ENCODE measurements at places on chromosomes 11 and 22.

DNA sequence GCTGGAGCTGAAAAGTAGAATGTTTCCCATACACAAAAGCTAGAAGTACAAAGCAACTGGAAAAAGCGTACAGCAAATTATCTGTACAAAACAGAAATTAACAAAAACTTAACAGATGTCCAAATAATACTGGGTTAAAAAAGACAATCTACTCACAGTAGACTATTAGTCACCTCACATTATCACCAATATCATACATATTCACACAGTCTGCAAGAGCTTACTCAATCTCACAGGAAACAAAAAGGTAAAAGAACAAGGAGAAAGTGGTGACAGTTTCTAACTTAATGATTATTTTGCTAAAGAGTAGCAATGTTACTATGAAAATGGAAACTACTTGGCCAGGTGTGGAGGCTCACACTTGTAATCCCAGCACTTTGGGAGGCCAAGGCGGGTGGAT lies 11.9 kb downstream of the CELF1 start:
- DNase-seq, result no peak

DNA sequence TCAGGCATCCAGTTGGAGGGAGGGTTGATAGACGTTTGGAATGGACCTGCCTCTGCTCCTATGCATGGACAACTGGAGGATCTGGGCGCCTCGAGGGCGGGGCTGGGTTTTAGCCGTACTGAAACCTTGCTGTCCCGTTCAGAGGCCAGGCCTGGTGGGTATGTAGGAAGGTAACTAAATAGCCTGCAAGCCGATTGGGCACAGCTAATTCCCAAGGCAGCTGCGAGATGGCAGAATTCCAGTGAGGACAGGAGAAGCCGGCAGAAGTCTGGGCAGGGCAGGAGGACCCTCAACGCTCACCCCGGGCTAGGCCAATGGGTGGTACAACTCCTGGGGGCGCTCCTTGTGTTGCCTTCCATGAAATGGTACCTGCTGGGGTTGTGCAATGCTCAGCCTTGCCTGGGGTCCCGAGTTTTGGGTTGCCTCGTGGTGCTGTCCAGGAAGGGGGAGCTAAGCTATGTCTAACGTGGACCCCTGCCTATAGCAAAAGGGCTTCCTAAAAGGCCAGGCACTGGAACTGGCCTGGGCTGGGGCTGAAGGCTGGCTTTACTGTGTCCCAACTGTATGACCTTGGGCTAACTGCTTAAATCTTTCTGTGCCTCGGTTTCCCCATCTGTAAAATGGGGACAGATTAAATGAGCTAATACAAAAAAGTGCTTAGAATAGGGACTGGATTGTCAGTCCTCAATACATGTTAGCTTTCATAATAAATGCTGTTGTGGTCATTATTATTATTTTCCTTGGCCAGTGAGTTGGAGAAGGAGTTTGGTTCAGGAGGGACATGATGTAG lies 30.1 kb upstream of the CD82 start:
- no peak for DNase-seq

- DNase-seq, result peak; percentile 84
Observed at GRCh38 chr22:17087498-17088131, 2.8 kb downstream of the IL17RA start.

DNA sequence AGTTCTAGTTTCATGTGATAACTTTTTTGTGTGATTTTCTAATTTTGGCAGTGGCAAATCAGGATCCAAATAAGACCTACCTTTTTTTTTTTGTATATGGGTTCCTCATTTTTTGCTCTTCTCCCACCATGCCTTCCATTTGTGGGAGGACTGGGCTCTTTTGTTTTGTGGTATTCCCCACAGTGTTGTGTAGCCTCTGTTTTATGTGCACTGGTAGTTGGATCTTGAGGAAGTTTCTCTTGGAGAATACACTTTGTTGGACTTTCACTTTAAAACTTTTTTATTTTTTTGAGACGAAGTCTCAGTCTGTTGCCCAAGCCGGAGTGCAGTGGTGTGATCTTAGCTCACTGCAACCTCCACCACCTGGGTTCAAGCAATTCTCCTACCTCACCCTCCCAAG lies 39.7 kb downstream of the PPP6R3 start:
- DNase-seq, result no peak

DNA sequence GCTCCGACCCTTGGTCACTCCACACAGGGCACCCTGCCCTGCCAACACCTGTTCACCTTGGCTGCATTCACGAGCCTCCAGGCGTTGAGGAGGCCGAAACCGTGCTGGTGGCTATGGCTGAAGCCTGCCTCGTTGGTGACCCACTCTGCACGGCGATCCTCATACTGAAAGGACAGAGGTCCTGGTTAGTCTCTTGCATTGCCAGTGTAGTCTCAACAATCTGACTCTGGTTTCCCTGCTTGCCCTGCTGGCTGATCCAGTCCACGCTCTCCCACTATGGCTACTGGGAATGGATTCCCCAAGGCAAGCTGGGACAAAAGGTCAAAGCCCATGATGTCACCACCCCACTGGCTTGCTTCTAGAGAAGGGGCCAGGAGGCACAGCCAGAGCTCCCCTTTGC lies 12.9 kb downstream of the PCSK7 start:
- DNase-seq, result no peak

DNA sequence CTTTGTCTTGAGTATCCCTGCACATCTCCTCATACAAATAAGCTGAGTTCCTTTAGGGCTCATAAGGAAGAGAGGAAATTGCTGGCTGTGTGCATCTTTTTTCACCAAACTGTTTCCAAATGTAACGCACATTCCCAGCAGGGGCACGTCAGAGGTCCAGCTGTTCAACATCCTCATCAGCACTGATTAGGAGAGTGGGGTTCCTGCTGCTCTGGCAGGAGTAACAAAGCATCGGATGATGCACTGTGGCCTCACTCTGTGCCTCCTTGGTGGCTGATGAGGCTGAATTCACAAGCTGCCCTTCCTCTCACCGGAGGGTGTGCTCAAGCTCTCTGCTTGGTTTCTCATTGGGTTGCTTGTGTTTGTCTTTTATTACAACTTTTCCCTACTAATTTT lies 35.5 kb upstream of the SLC25A1 start:
- DNase-seq, result peak; percentile 49

DNA sequence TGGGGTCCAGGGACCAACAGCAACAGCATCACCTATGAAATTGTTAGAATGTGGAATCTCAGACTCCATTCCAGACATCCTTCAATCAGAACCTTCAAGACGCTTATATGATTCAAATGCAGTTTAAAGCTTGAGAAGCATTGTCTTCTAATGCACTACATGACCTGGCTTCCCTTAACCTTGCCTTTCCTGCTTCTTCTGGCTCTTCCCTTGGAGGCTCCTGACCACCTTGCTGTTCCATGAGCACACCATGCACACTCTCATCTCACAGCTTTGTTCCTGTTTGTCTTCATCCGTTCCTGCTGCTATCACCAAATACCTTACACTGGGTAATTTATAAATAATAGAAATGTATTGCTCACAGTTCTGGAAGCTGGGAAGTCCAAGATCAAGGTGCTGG lies 26.1 kb downstream of the ZC3H12C start:
- DNase-seq, result no peak

GRCh38 chr22:36064358-36064757 lies 35.7 kb upstream of the RBFOX2 start:
- no peak for DNase-seq

DNA sequence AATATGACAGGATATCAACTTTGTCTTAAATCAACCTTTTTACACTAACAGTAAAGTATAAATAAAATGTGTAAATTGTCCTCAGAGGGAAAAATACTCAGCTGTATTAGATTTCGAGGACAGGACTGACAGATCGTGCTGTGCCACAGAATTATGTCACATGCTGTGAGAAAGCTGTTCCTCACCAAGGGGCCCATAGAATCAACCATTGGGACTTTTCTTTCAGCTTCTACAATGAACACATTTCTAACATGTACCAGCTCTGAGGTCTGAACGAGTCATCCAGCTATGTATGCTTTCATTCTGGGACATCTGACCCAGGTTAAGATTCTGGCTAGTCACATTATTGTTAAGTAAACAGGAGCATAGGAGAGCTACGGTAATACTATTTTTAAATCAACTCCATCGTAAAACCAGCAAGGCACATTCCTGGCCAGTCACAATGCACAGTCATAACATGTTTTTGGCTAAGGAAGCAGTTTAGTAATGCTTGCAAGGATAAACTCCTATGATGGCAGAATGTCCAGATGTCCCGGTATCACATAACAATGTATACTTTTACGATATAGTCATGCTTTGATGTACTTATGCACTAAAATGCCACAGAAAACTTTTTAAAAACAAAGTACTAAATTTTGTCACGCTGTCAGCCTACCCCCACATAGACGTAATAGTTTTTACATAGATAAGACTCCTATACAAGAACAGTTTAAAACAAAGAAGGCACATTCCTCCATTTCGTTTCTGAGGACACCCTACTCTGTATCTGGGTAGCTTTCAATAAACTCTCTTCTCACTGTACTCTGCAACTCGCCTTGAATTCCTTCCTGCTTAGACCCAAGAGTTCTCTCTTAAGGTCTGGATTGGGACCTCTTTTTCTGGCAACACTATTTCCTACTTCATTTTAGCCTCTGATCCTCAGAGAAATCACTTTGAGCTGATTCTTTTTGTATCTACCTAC lies 27.4 kb downstream of the ZNF214 start:
- DNase-seq, result peak; percentile 95

DNA sequence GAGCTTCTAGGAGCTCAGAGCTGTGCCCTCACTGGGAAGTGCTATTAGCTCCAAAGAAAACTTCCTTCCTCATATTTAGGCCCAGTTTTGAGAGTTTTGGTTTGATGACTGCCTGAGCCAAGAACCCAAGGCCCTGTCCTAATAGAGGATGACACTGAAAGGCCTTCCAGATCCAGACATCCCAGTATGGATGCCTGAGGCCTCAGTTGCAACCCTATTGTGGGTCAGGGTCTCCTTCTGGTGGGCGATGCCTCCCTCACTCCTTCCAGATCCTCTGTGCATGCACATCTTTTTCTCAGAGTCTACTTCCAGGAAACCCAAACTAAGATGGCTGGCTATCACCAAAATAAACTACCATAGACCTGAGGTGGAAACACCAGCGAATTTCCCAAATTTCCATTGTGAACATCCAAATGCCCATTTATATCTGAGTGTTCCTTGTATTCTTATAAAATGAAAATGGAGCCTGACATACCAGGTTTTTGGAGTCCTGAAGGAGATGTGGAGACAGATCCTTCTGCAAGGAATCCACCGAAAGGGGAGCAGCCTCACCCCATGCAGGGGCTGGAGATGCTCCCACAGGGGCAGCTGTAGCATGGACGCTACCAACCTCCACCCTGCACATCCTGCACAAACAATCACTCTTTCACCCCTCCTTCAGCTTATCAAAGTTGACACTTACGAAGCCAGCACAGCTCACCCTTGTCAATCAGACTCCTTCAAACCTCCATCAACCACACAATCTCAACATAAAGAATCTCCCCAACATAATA lies 61.1 kb downstream of the GGTLC2 start:
- no peak for DNase-seq

- no peak for DNase-seq
Observed at GRCh38 chr11:65539744-65540289, 14.9 kb downstream of the SCYL1 start.

GRCh38 chr11:127018683-127019279 lies 18.2 kb upstream of the KIRREL3 start:
- no peak for DNase-seq

DNA sequence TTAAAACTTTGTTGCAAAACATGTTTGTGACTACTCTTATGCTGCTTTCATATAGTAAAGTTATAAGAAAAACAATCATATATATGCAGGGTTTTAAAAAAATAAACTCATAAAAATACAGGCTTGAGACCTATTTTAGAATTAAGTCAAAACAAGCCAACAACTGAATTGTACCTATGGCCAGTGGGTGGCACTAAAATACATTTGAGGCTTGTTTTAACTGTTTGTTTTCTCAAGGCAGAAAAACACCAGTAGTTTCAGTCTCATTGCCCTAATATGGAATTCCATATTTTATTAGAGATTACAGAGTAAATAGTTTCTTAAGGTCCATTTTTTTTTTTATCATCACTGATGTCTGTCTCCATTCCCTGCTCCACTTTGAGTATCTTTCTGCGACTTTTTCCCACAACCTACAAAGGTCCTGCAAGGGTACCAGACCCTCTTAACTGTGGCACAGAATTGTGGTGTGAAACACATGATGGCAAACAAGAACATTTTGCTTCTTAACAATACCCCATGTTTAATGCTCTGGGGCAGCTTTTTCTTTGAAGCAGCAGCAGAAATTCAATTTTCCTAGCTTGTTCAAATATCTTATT lies 8.5 kb upstream of the CCDC89 start:
- peak; percentile 77 for DNase-seq

DNA sequence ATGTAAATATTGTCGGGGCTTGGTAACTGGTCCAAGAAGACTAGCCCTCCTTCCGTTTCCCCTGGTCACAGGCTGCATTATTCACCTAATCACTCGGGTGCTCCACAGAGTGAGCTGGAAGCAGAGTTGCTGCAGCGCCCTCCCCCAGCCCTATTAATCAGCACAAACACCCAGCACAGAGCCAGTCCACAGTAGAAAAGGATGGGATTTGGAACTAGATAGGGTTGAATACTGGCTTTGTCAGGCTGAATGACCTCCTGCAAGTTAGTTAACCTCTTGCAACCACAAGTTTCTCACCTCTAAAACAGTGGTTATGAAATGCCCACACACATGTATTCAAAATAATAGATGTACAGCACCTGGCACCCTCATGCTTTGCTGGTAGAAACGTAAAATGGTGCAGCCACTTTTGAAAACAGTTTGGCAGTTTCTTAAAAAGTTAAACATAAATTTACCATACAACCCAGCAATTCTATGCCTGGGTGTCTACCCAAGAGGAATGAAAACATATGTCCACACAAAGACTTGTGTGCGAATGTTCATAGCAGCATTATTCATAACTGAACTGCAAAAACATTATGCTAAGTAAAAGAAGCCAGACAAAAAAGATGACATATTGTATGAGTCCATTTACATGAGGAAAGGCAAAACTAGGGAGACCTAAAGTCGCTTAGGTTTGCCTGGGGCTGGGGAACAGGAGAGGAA lies 31.7 kb upstream of the APLP2 start:
- peak; percentile 25 for DNase-seq

DNA sequence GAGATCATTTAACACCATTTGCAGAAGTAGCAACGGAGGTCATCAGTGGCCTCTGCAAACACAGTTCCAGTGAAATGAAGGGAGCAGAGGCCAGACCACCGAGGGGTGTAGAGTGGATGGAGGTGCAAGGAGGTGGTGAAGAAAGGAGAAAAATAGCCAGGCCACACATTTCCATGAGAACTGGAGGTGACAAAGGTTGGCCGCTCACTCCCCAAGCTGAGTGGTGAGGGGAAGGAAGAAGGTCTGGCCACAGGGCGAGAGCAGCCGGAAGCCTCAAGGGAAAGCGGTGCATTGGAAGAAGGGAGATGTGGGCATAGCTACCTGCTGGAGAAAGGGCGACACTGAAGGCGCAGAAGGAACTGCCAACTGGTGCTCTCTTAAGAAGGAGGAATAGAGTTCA lies 20.1 kb upstream of the TMPRSS4 start:
- no peak for DNase-seq

- no peak for DNase-seq
Observed at GRCh38 chr11:50182486-50182885, 149.8 kb downstream of the OR4C45 start.

All from choroid plexus epithelial cell (primary cell).